ENCODE measurements at places on chromosomes 6 and 20.

DNA sequence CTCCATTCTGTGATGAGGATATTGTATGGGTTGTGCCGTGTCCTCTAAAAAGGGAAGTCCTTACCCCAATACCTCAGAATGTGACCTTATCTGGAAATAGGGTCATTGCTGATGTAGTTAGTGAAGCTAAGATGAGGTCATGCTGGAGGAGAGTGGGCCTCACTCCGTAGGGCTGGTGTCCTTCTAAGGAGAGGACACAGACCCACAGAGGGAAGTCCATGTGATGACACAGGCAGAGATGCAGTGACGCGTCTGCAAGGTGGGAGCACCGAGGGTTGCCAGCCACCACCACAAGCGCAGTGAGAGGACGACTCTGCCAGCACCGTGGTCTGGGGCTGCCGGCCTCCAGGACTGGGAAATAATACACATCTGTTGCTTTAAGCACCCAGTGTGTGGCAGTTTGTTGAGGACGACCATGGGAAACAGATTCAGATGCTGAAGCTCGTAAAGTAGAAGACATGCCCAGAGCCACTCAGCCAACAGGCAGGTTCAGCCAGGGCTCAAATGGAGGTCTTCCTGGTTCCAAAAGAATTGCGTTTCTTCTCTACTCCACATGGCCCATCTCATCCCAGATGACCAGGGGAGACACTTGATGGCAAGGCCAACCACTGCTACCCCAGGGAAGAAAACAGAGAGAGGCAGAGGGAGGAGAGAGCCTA lies 59.2 kb upstream of the DUSP22 start:
- no peak for DNase-seq

GRCh38 chr6:100202417-100203194 lies 208.6 kb upstream of the MCHR2 start:
- DNase-seq: no peak

DNA sequence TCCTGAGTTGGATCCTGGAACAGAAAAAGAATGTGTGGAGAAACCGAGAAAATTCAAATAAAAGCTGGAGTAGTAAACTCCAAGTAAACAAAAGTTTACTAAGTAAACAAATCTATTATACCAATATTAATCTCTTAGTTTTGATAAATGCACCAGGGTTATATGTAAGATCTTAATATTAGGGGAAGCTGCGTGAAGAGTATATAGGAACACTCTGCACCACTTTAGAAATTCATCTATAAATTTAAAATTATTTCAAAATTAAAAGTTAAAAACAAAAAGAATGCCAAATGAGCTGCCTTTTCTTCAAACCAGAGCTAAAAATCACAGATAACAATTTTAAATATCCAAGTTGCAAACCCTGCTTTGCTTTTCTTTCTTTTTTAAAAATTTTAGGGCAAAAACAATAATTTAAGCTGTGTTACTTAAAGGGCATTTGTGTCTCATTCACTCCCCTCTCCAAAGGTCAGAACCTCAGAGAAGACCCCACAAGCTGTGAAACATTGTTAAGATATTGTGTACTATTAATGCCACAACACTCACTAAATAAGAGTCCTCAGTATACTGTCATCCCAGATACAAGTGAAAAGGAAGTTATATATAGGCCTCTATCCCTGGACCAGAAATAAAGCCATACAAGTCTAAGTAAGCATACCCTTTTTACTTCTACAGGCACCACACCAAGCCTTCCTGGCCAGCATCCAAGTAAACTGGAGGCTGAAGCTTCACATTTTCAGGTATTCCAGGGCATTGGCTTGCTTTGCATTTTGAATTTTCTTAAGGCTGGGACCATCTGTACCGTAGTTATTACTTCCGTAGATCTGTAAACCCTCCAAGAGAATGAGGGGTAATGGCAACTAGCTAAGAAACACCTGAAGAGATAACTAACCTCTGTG lies 7.0 kb downstream of the DNAAF9 start:
- DNase-seq: no peak

DNA sequence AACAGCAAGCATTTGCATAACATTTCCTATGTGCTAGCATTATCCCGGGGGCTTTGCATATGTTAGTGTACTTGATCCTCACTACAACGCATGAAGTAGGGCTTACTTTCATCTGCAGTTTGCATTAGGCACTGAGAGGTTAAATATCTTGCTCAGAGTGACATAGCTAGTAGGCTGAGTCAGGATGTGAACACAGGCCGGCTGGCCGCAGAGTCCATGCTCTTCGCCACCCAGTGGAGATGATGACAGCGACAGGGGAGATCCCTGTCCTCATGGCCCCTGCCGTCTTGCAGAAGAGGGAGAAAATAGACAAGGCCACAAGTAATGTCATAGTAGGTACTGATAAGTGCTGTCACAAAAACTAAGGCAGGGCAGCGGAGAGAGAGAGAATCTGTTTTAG lies 46.9 kb downstream of the LYRM4 start:
- no peak for DNase-seq

GRCh38 chr20:50491926-50492634 lies 18.1 kb upstream of the PTPN1 start:
- DNase-seq: no peak

GRCh38 chr6:30721198-30722024 lies 1.3 kb downstream of the TUBB start:
- peak; percentile 94 for DNase-seq

DNA sequence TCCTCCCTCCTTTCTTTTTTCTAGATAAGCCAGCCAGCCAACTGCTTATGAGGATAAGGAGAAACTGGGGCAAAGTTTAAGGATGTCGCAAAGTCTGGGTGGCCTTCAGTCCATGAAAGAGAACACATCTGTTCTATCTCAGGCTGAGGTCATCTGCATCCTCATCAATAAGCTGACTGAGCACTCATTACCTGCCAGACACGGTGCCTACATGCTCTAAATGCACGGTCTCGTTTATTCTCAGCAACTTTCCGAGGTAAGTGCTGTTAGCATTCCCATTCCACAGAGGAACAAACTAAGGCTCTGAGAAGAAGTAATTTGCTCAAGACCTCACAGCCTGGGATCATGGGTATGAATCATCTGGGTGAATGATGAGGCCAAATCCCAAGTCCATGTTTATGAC lies 133.1 kb downstream of the BCAS1 start:
- no peak for DNase-seq

DNA sequence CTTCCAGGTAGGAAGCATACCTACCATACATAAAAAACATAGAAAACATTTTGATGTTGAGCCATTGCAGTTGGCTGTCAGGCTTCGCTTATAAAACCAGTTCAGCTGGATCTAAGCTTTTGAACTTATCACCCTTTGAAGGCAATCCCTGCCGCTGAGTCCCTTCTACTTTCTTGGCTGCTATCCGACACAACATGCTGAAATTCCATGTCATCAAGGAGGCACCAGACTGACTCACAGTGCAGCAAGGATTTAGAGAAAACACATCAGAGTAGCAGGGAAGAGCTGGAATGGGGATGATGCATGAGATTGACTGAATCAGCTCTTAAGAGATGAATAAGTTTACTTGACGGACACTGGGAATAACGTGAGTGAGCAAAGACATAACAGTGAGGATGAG lies 135.0 kb upstream of the MAN1A1 start:
- DNase-seq: no peak

DNA sequence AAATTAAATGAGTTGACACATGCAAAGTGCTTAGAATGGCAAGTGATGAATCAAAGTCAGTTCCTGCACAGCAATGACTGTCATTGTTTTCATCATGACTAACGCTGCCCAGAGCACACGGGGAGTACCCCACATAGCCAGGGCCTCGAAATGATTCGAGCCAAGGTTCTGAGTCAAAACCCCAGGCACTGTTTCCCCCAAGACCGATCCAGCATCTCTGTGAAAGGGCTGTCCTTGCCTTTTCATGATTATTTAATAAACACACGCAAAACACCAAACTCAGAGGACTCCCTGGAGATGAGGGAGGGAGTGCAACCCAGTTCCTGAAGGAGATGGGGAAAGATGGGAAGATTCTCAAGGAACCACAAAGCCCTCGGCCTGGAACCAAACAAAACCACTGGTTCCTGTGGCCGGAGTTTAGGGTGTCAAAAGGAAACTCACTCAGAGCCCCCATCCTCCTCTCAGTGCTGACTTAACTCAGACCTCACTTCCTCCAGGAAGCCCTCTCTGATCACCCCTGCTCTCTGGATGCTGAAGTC lies 3.8 kb downstream of the PREX1 start:
- DNase-seq: no peak

DNA sequence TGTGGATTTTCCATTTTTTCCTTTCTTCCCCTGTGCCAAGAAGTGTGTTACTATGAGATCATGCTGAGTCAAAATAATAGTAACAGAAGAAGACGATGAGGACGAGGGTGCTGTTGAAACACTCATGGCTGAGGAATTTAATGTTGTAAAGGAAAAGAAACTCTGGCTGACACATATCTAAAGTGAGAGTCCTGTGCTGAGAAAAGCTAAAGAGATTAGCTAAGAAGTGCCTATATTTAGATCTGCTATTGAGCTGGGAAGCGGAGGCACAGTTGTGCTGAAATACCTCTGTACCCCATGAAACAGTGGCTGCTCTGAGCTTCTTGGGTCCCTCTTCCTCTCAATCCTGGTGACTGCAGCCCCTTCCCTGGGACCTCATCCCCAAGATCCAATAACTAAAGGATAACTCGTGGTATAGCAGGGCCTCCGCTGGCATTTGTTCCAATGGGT lies 1.1 kb upstream of the SYTL3 start:
- DNase-seq: no peak

- DNase-seq: peak; percentile 32
These were observed 4.0 kb upstream of the CDH22 start for GRCh38 chr20:46312075-46312944.

DNA sequence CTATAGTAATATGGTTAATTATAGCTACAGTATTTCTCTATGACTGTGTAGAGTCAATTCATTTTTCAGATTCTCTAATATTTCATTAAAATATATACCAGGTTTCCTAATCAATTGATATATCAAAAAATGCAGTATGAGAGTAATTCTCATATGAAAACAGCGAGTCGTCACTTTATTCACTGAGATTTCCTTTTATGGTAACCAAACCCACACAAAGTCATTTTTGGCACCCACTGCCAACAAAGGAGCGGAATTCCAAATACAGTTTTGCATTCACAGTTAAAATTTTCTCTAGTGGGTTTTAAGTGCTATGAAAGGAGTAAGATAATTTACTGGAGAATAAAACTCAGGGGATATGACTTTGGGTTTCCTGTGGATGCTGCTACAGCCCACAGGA lies 163.8 kb downstream of the HIVEP2 start:
- DNase-seq: no peak

DNA sequence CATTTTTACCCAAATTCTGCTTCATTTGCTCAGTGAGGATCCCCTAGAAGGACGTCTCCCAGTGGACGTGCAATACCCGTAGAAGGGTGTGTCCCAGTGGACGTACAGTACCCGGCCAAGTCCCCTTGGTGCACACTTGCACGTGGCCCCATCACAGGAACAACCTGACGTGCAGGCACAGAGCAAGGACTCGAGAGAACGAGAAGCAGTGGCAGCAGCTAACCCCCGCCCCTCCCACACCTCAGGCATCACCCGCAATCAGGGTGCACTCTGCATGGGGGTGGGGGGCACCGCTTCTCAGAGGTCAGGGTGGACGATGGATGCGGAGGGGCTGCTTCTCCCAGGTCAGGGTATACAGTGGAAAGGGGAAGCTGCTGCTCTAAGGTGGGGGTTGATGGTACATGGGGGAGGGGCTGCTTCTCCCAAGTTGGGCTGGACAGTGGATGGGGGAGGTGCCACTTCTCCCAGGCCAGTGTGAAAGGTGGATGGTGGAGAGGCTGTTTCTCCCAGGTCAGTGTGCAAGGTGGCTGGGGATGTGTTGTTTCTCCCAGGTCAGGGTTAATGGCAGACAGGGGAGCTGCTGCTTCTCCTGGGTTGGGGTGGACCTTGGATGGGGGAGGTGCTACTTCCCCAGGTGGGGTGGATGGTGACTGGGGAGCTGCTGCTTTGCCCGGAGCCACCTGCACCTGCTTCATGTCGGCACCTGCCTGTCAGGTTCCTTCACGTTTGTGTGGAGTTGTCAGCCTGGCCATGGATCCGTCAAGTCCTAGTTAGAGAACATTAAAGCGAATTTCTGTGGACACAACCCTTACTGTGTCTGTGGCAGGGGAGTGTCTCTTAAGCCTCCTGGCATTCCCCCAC lies 1.0 kb upstream of the THBS2 start:
- no peak for DNase-seq

- DNase-seq: no peak
These were observed 88.2 kb downstream of the ZFP64 start for GRCh38 chr20:52103335-52103912.

GRCh38 chr20:17943343-17943742 lies 25.3 kb downstream of the SNX5 start:
- DNase-seq: no peak

- DNase-seq: no peak
These were observed 34.2 kb upstream of the GSTA4 start for GRCh38 chr6:53029257-53029656.

GRCh38 chr20:11376420-11376819 lies 541.3 kb upstream of the BTBD3 start:
- DNase-seq: no peak

- DNase-seq: no peak
These were observed 117.6 kb downstream of the SLC24A3 start for GRCh38 chr20:19330038-19330437.

DNA sequence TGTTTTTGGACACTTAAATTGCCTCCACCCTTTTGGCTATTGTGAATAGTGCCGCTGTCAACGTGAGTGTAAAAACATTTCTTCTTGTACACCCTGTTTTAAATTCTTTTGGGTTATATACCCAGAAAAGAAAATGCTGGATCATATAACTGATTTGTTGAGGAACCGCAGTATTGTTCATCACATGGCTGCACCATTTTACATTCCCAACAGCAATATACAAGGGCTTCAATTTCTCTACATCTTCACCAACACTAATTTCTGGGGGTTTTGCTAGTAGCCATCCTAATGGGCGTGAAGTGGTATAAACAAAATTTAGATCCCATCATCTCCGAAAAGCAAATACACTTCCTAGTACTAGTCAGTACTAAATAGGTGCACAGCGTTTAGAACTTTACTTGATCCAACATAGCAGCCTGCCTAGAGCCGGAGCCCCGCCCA lies 579 bp upstream of the BPHL start:
- DNase-seq: no peak
